DMS79 treated with DMSO at 0.1 percent for 48 hours (cell line): ENCODE measurements at places on chromosomes 2 and 18.

GRCh38 chr18:38025433-38026038 lies 459.9 kb upstream of the CELF4 start:
- no peak for DNase-seq

DNA sequence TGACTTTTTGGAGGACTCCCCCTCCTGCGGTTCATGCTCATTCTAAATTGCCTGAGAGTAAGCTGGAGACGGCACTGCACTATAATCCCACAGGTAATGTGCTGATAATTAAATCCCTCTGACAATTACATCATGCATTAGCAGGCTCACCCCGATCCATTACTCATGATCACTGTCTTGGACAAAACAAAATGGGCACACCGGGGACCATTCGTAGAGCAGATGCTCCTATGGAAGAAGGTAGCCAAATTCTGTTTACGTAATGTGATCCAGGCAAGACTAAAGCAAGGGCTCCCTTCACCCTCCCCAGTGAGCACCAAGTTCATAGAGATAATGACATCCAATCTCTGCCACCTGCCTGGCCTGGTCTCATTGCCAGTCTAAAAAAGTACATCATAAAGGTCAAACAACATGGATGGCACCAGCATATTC lies 657.1 kb upstream of the SOX11 start:
- DNase-seq: no peak

DNA sequence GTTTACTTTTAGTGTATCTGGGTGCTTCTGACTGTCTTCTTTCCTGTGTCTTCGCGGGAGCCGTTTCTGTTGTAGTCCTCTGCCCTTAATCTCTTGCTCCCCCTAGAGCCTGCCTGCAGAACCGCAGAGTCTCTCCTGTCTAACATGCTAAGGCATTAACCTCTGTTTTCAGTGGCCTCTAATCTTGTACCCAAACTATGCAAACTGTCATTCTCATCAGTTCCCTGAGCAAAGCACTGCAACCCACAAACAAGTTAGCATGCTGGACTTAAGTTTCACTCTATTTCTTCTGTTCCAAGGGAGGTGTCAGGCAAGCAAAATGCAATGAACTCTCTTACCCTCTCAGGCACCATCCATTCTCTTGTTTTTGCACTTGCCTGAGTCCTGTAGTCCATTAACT lies 138.4 kb downstream of the OTX1 start:
- DNase-seq: no peak

GRCh38 chr2:162091325-162092007 lies 17.5 kb upstream of the DPP4 start:
- no peak for DNase-seq

- no peak for DNase-seq
These were observed 123.2 kb downstream of the DYSF start for GRCh38 chr2:71576541-71576940.

GRCh38 chr2:239160226-239161143 lies 240.3 kb downstream of the HDAC4 start:
- no peak for DNase-seq

- peak; percentile 55 for DNase-seq
These were observed 106.4 kb downstream of the POLE4 start for GRCh38 chr2:75064691-75065396.

DNA sequence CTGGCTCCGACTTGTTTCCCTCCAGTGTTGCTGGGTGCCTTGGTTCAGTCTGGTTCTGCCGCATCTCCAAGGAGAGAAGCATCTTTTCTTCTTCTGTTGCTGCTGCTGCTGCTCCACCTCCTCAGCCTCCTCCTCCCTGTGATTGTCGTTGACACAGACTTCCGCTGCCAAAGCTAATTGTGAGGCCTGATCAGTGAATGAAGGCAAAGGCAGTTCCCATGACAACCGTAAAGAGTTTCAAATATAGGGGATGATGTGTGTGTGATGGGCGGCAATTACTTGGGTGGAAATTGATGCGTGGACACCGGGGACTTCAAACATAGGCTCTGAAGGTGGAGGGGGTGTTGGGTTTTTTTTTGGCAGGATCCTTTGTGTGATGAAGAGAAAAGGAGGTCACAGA lies 13.7 kb downstream of the TET3 start:
- DNase-seq: no peak

GRCh38 chr18:9017167-9017904 lies 85.2 kb upstream of the NDUFV2 start:
- no peak for DNase-seq

GRCh38 chr2:40286721-40287120 lies 165.2 kb downstream of the SLC8A1 start:
- DNase-seq: no peak

GRCh38 chr2:111938392-111938791 lies 40.0 kb downstream of the MERTK start:
- no peak for DNase-seq

GRCh38 chr2:161952783-161953191 lies 121.2 kb downstream of the DPP4 start:
- no peak for DNase-seq

- DNase-seq: no peak
These were observed 23.6 kb upstream of the SERPINE2 start for GRCh38 chr2:224062481-224063297.

DNA sequence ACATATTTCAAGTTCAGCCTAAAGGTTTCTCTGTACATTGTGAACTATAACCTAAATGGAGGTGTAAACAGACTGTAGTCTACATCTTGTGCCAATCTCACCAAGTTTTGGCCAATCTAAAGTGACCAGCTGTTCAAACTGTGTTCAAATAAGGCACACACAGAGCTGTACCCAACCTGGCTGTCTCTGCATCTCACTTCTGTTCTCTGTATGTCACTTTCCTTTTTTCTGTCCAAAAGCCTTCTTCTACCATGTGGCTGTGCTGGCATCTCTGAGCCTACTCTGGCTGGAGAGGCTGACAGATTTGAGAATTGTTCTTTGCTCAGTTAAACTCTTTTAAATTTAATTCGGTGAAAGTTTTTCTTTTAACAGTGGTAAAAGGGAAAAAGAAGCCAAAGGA lies 817.9 kb downstream of the SOCS6 start:
- no peak for DNase-seq

DNA sequence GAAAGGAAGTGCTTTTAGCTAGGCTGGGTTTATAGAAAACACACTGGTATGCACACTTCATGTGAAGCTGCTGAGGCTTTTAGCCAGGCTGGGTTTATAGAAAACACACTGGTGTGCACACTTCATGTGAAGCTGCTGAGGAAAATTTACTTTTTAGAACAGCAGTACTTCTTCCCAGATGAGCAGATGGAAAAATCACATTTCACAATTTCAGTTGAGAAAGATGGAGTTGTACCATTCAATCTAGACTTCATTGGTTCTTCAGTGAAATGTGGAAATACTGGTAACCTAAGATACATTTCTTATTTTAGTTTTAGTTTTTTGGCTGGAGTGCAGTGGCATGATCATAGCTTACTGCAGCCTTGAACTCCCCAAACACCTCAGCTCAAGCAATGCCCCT lies 11.1 kb downstream of the SNTG2 start:
- DNase-seq: peak; percentile 26

- DNase-seq: no peak
These were observed 341.1 kb downstream of the ARL6IP6 start for GRCh38 chr2:153059338-153060052.

DNA sequence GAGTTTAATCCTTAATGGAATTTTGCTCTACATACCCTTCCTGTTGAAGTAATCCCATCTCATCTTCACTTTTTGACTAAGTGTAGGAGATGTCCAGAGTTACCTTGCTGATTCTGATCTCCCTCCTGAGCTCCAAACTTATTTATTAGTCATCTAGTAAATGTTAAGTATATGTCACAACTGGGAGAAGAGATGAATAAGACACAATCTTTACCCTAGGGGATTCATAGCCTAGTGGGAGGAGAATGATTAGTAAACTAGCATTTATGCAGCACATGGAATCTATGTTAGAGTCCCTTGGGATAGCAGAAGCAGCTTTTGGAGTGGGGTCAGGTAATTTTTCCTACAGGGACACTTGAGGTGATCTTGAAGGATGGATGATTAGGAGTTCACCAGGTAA lies 20.7 kb downstream of the ACVR2A start:
- no peak for DNase-seq

- DNase-seq: no peak
These were observed 280.8 kb downstream of the SETBP1 start for GRCh38 chr18:44961288-44961995.

DNA sequence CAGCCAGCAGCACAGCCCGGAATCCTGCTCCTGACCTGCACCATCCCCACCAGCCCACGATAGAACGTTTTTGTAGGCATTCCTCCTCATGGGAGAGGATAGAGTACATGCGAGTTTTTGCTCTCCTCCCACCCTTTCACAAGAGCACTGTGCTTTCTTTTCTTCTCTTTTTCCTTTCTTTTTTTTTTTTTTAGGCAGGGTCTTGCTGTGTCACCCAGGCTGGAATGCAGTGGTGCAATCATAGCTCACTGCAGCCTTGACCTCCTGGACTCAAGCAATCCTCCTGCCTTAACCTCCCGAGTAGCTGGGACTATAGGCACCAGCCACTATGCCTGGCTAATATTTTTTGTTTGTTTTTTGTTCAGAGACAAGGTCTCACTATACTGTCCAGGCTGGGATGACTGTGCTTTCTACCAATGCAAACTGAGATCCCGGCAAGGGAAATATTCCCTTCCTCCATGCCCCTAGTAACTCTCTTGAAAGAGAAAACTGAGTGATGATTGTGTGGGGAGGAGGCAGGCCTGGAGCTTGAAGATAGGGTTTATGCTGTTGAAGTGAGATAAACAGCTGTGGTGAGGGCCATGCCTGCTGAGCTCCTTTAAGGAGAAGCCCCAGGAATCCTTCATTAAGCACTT lies 82.6 kb upstream of the TXNDC2 start:
- no peak for DNase-seq

DNA sequence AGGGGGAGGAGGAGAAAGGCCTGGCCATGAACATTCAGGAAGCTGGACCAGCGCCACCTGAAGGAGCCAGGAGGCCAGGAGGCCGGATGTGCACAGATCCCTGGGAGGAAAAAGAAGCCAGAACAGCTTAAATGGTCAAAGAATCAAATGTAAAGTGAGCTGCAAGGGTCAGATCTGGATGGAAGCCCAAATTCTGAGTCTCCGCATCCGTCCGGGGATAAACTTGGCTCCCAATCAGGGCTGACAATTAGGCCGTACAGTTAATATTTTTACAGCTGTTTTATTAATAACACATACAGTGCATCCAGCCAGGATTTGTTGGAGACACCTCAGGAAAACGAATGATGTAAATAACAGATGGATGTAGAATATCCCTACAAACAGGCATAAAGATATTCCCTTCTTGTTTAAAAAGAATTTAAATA lies 495.1 kb upstream of the TCF4 start:
- DNase-seq: no peak

- no peak for DNase-seq
These were observed 57.5 kb downstream of the ZRANB3 start for GRCh38 chr2:135473567-135473966.

- no peak for DNase-seq
These were observed 229.8 kb downstream of the LDLRAD4 start for GRCh38 chr18:13448335-13448795.

GRCh38 chr2:11983870-11984269 lies 237.4 kb downstream of the LPIN1 start:
- DNase-seq: no peak

- no peak for DNase-seq
These were observed 70.0 kb upstream of the KCNH7 start for GRCh38 chr2:162908567-162908966.

DNA sequence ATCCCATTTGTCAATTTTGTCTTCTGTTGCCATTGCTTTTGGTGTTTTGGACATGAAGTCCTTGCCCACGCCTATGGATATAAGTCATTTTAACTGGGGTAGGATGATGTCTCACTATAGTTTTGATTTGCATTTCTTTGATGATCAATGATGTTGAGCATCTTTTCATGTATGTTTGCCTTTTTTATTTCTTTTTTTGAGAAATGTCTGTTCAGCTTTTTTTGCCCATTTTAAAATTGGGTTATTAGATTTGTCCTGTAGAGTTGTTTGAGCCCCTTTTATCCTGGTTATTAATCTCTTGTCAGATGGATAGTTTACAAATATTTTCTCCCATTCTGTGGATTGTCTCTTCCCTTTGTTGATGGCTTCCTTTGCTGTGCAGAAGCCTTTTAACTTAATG lies 75.3 kb downstream of the COMMD1 start:
- no peak for DNase-seq

DNA sequence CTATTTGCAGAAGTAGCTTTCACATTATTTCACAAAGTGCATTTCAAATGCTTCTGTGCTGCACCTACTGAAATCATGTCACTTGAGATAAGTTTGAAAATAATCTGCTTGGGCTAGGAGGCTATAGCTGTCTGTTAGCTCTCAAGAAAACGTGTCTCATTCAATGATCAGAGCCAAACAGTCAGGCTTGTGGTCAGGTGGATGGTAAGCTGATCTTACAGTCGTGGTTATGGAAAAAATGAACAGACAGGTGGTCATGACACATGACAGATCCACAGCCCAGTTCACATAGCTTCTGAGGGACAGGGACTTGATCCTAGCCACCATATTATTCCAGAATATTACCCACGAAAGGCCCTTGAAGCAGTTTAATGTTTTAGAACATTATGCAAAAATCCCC lies 26.5 kb upstream of the RFX8 start:
- no peak for DNase-seq

GRCh38 chr2:164890544-164890943 lies 48.9 kb upstream of the COBLL1 start:
- no peak for DNase-seq

DNA sequence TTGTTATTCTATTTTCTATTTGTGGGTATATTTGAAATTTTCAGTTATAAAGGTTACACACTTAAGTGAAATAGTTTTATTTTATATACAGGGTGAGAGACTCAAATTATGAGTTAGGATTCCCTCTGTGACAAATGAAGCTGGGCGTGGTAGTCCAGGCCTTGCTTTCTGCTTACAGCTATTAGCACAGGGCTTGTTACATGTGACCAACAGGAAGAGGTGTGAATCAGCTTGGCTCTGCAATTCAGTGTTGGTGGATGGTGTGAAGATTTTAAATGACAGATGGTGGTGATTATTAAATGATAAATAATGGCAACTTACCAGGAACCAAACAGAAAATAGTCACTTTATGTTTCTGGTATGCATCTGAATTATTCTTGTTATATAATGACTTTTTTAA lies 64.4 kb upstream of the NOSTRIN start:
- DNase-seq: no peak

DNA sequence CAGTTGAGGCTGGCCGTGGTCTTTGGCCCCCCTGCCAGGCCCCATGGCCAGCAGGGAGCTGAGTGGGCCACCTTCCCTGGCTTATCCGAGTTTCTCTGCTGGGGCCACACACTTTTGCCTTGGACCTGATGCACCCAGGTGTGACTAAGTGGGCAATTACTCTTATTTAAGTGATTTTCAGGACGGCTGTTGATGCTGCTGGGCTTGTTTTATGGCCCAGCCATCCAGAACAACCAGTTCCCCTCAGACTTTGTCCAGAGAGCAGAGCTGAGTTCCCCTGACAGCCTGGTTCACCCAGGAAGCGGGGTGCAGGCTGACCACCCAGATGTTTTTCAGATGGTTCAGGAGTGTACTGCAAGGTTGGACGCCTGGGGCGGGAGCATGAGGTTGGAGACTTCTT lies 68.8 kb downstream of the GLI2 start:
- DNase-seq: peak; percentile 84

- DNase-seq: peak; percentile 24
These were observed 482.7 kb downstream of the RIT2 start for GRCh38 chr18:42632801-42633200.
